ENCODE measurements at places on chromosomes 13 and 19. TPM values are rescaled to one million over a fixed set of nuclear protein-coding genes. Genes with fewer than 3 reads are reported as not detected.

REEP6 gene
- polyA plus RNA-seq: 23.8 TPM

TTC9B gene
- 0.26 TPM for polyA plus RNA-seq

DCT gene
- 0.27 TPM for polyA plus RNA-seq

DOHH gene
- 9.6 TPM for polyA plus RNA-seq

ZIC2 gene
- polyA plus RNA-seq: 0.18 TPM
